ENCODE measurements at places on chromosomes 3 and 15.

- DNase-seq, result no peak
These were observed 181.6 kb downstream of the ROBO1 start for GRCh38 chr3:79586232-79586631.

GRCh38 chr3:116083683-116084082 is 361.6 kb downstream of the LSAMP start:
- DNase-seq, result no peak

DNA sequence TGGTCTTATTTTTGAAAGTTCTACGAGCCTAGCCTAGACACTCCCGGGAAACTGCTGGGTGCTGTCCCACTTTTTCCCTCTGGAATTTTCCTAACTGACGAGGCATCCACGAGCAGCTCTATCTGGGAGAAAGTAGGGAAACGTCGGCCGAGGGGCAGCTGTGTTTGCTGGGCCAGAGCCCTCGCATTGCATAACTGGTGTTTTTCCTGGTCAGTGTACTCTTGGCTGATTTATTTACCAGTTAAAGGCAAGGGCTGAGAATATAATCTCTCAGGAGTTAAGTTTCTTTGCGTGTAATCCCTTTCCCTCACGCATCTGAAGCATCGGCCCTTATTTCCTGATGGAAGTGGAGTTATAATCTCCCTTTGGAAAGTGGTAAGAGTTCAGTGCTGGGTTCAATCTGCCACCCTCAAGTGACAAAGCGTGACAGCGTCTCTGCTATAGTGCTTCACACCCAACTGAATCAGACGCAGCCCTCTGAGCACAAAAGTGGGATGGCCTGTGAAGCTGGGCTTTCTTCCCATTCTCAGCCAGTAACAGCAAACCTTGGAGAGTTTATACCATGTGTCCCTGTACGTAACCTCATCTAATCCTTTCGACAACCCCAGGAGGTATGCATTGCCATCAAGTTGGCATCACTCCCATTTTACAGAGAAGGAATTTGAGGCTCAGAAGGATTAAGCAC is 311.5 kb downstream of the RORA start:
- DNase-seq, result no peak

DNA sequence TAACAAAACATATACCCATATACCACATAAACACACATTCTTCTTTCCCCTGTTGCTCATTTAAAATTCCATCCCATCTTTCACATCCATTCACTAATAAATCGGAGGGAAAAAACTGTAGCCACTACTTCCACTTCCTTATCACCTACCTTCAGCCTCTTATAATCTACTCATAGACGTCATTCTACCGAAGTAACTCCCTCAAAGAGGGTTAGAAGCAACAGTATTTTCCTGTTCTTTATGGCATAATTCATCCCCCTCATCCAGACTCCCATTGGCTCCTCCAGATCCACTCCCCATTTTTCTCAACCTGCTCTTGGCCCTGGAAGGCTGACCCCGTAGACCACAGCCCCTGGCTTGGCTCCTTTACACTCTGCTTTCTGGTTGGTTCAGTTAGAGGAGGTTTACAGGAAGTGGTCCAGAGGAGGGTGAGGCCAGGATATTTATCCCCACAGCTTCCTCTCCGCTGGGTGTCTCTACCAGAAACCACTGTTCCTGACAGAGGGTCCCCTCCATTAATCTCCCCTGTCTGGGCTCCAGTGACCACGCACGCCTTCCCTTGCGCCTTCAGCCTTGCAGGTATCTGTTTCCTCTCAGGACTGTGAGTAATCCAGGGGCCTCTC is 46.3 kb downstream of the FMN1 start:
- no peak for DNase-seq

DNA sequence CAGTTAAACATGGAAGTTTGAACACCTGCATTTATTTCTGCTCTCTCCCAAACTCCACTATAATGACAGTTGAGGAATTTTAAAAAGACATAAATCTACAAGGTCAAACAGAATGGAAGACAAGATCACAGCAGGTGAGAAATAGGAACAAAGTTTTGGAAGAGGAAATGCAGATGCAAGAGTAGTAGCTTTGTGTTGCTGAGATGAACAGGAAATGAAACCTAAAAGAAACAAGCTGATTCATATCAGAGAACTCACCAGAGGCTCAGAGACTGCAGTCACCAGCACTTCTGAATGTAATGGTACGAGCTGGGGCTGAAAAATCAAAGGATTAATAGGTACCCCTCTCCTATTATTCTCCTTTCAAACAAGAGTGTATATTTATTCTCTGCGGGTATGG is 459.9 kb downstream of the RAP2B start:
- no peak for DNase-seq

Measured in NCI-H1694 treated with DMSO at 0.1 percent for 48 hours (cell line).